ENCODE measurements at places on chromosomes 3 and 15. TPM values are rescaled to one million over a fixed set of nuclear protein-coding genes. Genes with fewer than 3 reads are reported as not detected.

The TERC gene
- total RNA-seq = 20.0 TPM

The ISLR gene
- total RNA-seq = not detected

The SLC9A9 gene
- total RNA-seq = 2.3 TPM

The P3H2 gene
- not detected for total RNA-seq

The PARL gene
- total RNA-seq = 108 TPM

The NUTM1 gene
- not detected for total RNA-seq

The RASGRF1 gene
- not detected for total RNA-seq

The SHC4 gene
- total RNA-seq = 3.7 TPM

DNA sequence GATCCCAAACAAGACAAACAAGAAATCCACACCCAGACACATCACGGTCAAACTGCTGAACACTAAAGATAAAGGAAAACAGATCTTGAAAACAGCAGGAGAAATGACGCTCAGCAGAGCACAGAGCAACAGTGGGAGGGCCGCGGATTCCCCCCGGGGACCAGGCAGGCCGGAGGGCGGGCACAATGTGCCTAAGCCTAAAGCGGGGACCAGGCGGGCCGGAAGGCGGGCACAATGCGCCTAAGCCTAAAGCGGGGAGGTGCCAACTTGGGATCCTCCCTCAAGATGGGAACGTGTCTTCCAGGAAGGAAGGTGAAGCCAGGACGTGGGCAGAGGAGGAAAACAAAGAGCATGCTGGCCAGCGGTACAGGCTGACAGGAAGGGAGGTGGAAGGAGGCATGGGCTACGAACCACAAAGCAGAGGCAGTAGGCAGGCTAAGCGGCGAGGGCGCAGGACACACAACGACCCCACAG lies 31.1 kb downstream of the CYFIP1 start:
- H3K4me3 ChIP-seq = peak overlapping the region; percentile 6
- H3K36me3 ChIP-seq = no peaks in the 10 kb centered on the region
- no peak overlapping the region for H3K27ac ChIP-seq

DNA sequence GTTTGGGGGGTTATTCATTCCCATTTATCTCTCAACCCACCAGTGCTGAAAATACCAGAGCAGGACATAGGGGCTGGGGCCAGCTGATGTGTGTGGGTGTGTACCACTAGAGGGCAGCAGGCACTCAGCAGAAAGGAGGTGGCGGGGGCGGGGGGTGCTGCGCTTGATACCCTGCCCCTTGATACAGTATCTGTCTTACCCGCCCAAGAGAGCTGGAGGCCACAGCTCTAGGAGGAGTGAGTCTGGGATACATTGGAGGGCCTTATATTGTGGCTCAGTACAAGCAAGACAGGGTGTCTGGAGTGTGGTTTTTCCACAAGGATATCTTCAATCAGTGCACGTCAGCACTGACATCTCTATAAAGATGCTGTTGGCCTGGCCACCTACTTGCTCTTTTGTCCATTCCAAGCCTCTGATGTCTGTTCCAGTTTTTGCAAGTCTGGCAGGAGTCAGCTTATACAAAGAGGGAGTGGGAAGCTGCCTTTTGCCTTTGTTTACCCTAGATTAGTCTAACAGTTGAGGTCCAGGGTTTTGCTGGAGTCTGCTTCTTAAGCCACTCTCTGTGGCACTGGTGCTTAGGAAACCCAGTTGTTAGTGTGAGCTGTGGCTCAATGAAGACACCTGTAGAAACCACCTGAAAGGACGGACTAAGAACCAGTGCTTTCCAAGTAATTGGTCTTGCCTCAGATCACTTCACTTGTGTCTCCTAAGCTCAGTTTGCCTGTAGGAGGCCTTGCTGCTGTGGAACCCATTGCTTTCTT lies 1.5 kb upstream of the RBM15B start:
- peaks cover 51% of the 10 kb centered on the region for H3K36me3 ChIP-seq
- no peaks in the 10 kb centered on the region for H3K27me3 ChIP-seq
- H3K4me3 ChIP-seq = no peak overlapping the region
- peaks cover 59% of the 10 kb centered on the region for H3K4me1 ChIP-seq

DNA sequence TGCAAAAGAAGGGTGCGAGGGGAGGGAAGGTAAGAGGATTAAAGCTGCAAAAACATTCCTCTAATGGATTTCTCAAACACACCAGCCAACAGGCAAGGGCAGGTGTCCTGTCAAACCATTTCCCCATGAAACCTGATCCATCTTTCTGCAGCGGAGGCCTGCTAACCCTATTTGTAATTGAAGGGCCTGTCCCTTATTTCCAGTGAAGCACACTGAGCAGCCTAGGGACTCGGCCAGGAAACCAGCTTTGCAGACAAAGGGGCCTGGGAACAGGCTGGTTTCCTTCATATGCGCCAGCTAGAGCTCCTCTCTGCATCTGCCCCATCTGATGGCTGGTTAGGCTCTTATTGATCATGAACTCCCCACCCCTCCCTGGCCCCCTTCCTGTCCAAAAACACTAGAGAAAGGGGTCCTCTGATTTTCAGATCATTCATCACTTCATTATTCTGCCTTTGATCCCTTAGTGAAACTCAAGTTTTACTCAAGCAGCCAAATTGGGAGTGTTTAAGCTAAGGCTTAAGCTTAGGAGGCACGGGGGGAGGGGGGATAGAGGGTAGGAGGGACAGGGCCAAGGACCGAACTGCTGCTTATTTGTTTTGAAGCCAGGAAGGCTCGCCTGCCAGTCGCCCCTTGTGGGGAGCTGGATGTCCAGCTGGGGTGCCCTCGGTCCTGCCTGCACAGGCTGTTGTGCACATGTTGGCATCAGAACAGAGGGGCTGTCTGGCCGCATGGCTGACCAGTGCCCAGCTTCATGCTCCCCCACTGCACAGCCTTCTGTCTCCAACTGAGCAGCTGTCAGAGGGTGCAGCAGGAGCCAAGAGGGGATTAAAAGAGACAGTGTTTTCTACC lies 53.1 kb downstream of the BOC start:
- no peak overlapping the region for H3K4me3 ChIP-seq
- H3K27me3 ChIP-seq = peaks cover 8% of the 10 kb centered on the region
- no peak for DNase-seq
- H3K4me1 ChIP-seq = no peaks in the 10 kb centered on the region

GRCh38 chr15:34721802-34722438 lies 32.9 kb downstream of the GJD2 start:
- DNase-seq = no peak
- no peak overlapping the region for H3K27ac ChIP-seq
- no peak overlapping the region for H3K4me3 ChIP-seq
- peaks cover 53% of the 10 kb centered on the region for H3K27me3 ChIP-seq
- no peaks in the 10 kb centered on the region for H3K36me3 ChIP-seq
- H3K4me1 ChIP-seq = peaks cover 1% of the 10 kb centered on the region

DNA sequence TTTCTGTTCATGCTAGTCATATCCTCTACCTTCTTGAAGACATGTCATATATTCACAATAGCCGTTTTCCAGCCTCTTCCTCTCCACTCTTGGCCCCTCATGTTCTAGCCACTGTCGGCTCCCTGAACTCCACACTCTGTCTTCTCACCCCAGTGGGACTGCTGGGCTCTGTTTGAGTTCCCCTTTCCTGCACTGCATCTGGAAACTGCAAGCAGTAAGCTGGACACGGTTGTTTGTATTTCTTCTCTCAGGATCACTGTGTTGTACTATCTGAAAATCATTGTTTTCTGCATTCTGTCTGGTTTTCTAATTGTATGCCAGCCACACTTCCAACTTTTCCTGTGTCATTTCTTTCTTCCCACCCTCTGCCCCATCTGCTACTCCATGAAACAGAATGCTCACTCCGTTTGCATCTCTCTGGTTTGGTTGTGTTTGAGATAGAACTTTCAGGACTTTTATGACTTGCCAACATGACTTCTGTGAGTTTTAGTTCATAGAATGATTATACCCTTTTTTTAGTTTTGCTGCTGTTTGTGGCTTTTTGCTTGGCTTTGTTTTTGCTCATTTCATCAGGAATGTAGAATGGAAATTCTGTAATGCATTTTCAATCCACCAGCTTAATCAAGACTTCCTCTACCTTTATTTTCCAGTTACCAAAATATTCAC lies 192.3 kb downstream of the PLCL2 start:
- peaks cover 66% of the 10 kb centered on the region for H3K36me3 ChIP-seq
- H3K27me3 ChIP-seq = no peaks in the 10 kb centered on the region
- no peak for DNase-seq
- no peak overlapping the region for H3K27ac ChIP-seq

DNA sequence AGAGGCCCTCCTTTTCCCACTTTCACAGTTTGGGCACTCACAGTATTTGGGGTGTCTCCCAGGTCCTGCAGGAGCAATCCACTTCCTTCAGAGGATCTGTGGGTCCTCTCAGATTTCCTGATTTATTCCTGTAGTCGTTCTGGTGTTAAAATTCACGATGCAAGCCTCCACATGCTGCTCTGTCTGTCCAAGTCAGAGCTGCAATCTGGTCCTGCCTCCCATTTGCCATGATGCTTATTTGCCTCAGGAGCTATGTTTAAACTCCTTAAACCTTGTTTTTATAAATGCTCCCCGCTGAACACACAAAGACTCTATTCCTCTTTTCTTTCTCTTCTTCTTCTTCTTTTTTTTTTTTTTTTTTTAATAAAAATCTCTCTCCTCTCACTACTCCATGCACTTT lies 558.7 kb upstream of the NECTIN3 start:
- no peaks in the 10 kb centered on the region for H3K4me1 ChIP-seq
- H3K27me3 ChIP-seq = peaks cover 8% of the 10 kb centered on the region
- H3K27ac ChIP-seq = no peak overlapping the region
- no peak overlapping the region for H3K4me3 ChIP-seq
- no peak for DNase-seq
- H3K36me3 ChIP-seq = no peaks in the 10 kb centered on the region

GRCh38 chr3:82637574-82637973 lies 876.1 kb upstream of the GBE1 start:
- no peaks in the 10 kb centered on the region for H3K27me3 ChIP-seq
- no peak overlapping the region for H3K4me3 ChIP-seq
- H3K36me3 ChIP-seq = no peaks in the 10 kb centered on the region
- H3K27ac ChIP-seq = no peak overlapping the region

DNA sequence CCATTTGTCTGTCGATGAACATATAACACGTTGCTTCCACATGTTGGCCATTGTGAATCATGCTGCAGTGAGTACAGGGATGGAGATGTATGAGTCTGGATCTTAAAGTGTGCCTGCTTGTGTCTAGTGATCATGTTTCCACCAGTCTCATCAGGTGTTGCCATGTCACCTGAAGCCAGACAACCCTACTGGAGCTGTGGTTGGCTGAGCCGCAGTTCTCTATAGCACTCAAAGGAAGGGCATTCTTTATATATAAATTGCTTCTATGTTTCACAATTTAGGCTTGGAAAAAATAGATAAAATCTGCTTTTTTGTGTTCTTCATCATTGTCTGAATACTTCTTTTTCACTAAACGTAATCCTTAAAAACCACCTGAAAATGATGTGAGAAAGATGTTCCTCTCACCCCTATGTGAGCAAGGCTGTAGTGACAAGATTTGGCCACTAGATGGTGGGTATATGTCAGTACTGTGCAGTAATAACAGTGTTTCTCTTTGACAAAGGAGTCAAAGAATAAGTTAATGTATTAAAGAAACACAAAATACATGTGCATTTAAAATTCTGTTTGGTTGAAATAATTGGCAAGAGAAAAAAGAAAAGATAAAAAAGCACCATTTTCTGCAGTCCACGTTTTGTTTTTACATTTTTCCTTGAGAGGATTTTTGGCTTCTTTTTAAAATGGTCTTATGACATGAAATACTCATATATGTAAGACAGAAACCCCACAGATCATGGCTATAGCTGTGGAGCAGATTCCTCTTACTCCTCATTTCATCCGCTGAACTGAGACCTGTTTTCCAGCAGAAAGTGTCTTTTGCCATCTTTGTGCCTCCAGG lies 394.5 kb upstream of the DPPA4 start:
- peak; percentile 21 for DNase-seq
- H3K27ac ChIP-seq = no peak overlapping the region
- no peaks in the 10 kb centered on the region for H3K27me3 ChIP-seq
- peaks cover 6% of the 10 kb centered on the region for H3K36me3 ChIP-seq
- H3K4me1 ChIP-seq = peaks cover 6% of the 10 kb centered on the region

DNA sequence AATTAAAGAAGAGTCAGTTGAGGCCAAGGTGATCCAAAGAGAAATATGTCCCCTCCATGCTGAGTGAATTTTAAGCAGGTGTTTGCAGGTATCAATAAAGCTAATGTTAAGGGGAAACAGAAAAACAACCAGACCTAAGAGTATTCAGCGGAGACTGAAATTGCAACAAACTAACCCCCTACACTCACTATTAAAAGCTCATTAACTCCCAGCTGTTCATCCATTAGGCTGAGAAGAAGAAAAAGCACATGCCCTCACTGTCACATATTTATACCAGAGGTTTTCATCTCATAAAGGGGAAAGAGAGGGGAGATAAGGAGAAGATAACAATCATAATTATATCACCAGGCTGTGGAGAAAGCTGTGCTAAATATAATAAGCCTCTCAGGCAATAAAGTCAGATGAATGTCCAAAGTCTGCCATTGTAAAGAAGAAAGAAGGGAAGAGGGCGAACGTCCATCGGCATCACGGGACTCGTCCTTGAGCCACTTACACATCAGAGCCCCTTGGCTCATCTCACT lies 145.2 kb downstream of the TAFA4 start:
- no peak for DNase-seq
- peaks cover 4% of the 10 kb centered on the region for H3K27me3 ChIP-seq
- no peaks in the 10 kb centered on the region for H3K36me3 ChIP-seq
- H3K27ac ChIP-seq = no peak overlapping the region

DNA sequence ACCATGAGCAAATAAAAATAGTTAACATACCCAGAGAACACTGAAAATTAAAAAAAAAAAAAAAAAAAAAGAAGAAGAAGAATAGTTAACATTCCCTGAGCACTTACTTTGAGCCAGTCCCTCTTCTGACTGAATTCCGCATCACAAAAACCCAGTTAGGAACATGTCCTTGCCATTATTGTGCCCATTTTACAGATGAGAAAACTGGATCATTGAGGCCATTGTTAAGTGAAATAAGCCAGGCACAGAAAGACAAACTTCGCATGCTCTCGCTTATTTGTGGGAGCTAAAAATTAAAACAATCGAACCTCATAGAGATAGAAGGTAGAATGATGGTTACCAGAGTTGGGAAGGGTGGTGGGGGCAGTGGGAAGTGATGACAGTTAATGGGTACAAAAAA lies 119.5 kb downstream of the FGF12 start:
- H3K27me3 ChIP-seq = no peaks in the 10 kb centered on the region
- DNase-seq = no peak
- no peaks in the 10 kb centered on the region for H3K4me1 ChIP-seq
- H3K27ac ChIP-seq = no peak overlapping the region

- H3K4me3 ChIP-seq = no peak overlapping the region
- no peaks in the 10 kb centered on the region for H3K36me3 ChIP-seq
- H3K27ac ChIP-seq = no peak overlapping the region
- no peaks in the 10 kb centered on the region for H3K4me1 ChIP-seq
- no peak for DNase-seq
Observed at GRCh38 chr3:158531334-158531733, 39.7 kb upstream of the MLF1 start.

DNA sequence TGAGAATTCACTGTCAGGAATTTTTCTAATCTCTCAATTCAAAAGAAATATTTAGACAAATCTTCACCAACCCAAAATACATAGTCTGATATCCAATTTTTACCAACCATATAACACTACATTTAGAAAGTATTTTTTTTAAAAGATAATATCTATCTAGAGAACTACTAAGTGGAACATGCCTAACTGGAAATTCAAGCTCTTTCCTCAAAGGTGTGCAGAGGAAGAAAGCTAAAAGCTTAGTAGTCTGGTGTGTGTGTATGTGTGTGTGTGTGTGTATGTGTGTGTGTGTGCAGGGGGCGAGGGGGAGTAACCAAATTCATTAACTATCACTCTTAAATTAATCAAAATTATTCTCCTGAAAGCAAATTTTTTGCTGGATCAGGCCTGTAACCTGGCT lies 797.3 kb downstream of the NAALADL2 start:
- no peak for DNase-seq
- no peak overlapping the region for H3K27ac ChIP-seq
- no peaks in the 10 kb centered on the region for H3K36me3 ChIP-seq
